A172 (cell line): ENCODE measurements at places on chromosomes 4 and X.

DNA sequence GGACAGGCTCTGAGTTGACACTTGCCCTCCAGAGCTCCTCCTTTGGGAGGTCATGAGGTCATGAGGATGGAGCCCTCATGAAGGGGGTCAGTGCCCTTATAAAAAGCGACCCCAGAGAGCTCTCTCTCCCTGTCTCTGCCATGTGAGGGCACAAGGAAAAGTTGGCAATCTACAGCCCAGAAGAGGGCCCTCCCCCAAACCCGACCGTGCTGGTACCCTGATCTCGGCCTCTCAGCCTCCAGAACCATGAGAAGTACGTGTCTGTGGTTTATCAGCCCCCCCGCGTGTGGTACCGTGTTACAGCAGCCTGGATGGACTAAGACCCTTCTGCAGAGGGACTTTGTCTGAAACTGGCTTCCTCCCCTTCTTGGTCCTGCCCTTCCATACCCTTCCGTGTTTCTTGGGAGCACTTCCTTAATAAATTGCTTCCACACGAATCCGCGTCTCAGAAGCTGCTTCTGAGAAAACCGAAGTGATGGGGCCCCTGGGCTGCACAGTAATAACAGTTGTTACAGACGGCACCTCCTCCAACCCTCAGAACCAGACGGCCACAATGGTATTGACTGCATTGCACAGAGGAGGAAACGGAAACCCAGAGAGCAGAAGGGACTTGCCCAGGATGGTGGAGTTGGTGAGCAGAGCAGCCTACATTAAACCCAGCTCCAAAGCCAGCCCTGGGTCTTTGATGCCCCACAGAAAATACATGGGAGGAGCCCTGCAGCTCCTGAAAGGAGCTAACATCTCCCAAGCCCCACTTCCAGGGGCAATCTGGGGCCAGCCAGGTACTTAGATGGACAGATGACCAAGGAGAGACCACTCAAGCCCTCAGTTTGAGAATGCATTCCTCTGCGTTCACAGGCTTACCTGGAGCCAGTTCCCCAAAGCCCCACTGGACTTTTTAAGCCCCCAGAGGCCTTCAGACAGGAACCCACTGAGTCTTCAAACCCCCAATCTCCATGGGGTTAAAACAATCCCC is 242.7 kb downstream of the BCOR start:
- DNase-seq, result no peak

DNA sequence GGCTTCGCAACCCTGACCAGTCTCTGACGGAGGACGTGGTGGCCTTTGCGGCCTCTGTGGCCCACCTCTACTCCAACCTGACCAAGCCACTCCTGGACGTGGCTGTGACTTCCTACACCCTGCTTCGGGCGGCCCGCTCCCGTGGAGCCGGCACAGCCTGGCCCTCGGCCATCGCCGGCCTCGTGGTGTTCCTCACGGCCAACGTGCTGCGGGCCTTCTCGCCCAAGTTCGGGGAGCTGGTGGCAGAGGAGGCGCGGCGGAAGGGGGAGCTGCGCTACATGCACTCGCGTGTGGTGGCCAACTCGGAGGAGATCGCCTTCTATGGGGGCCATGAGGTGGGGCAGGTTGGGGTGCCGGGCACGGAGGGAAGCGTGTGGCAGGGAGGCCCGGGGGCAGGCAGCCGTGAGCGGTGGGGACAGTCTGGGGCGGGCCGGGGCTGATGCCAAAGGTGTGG is 1.2 kb downstream of the ABCD1 start:
- DNase-seq, result no peak

DNA sequence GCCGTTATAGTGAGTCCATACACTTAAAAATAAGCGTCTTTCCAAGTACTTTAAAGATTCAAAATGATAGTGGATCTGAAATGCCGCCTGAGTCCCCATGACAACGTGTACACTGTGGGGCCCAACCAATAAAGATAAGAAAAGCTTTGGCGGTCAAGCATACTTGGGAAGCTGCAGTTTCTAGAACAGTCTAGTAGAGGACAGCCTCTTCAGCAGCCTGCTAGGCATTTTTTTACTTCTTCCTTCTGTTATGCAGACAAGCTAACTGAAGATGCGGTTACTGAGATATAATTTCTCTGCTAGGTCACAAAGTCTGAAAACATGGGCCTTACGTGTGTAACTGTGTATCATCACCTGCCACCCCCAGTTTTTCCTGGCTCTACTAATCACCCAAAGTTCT is 402 bp upstream of the UPRT start:
- DNase-seq, result no peak

DNA sequence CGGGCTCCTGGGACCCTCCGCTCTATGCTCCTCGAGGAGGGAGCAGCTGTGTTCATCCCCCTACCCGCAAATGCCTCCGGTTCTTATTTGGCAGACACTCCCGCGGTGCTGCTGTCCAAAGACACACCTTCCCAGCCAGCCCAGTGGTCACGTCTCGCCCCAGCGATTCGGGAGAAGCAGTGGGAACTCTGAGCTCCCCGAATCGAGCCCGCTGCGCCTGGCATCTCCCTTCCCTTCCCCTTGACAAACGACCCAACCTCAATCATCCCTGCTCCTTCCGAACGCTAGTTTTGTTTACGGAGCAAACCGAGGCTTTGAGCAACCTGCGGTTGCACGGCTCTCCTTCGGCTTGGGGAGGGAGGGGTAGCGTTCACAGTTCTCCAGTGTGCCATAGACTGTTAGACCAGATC is 317 bp upstream of the FRMPD4 start:
- DNase-seq, result no peak

- peak; percentile 37 for DNase-seq
These were observed 35.9 kb downstream of the ANTXR2 start for GRCh38 chr4:80036949-80037685.

GRCh38 chr4:67436742-67437141 is 108.6 kb downstream of the CENPC start:
- DNase-seq, result no peak

GRCh38 chr4:85955620-85956292 is 404.1 kb downstream of the MAPK10 start:
- no peak for DNase-seq

- no peak for DNase-seq
These were observed 7.7 kb downstream of the ENOX2 start for GRCh38 chrX:130895299-130895698.

DNA sequence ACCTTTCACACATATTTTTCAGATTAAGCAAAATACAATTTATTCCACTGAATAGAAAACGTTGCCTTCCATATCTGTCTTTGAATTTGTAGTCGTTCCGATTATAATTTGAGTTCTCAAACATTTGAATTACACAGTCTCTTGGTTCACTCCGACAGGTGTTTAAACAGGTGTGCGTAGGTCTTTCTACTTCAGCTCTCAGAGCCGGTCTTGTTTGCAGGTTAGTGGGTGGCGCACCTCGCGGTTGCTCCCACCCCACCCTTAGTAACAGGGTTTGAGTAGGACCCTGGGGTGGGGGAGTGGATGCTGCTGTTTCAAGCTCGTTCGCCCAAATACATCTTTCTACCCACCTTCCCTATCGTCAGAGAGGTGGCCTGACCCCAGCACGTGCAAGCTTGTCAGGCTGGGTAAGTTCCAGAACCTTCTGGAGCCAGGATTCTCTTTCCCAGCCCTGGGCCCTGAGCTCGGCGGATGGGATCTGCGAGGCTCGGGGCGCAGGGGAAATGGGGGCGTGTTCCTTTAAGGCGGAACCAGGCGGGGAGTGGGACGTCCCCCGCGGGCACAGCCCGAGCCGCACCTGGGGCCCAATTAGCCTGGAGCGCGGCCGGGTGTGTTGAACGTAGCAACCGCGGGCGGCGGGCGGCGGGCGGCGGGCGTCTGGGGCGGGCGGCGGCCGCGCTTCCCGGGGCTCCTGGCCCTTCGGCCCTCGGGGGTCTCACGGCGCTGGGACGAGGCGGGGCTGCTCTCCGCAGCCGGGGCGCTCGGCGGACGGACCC is at the start of gene FAM149A:
Gene FAM149A (plus strand): TSS at position 591 of the 776 bp plus-strand sequence.
- DNase-seq, result no peak
